Activated T-helper 17 cell treated with anti-CD3 and anti-CD28 coated beads, Interleukin-2, amount 50 U/mL, for 72 hours (primary cell): ENCODE measurements at places on chromosomes 1 and 21. TPM values are rescaled to one million over a fixed set of nuclear protein-coding genes. Genes with fewer than 3 reads are reported as not detected.

NID1 gene
- 0.05 TPM for total RNA-seq

NR1I3 gene
- not detected for total RNA-seq

SNX7 gene
- 2.0 TPM for total RNA-seq

LRRC8B gene
- total RNA-seq, result 45.8 TPM

CFHR3 gene
- total RNA-seq, result not detected

CNKSR1 gene
- total RNA-seq, result 4.6 TPM

TRMT13 gene
- 23.5 TPM for total RNA-seq

DNA sequence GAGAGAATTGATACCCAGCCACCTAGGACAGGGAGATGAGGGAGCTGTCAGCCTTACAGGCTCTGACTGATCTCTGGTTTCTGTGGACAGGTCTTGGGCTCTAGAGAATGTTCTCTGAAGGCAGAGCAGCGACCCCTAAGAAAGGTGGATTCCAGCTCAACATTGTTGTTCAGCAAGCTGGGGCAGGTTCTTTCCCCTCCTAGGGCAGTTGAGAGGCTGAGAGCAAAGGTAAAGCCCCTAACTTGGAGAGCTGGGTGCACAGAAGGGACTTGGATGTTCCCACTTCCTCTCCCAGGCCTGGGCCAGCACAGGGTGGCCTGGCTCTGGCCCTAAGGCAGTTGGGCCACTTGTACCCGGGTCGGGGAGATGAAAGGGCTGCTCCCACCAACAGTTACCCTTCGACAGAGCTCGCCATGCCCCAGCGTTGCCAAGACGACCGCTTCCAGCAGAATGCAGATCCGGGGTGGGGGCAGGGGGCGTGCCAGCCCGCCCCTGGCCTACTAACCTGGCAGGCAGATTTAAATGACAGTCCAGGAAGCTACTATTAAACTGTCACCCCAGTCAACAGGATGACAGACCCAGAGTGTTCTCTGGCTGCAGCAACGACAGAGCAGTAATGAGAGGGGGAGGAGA, 31.6 kb downstream of the LRP8 start:
- ATAC-seq, result peak; percentile 33

DNA sequence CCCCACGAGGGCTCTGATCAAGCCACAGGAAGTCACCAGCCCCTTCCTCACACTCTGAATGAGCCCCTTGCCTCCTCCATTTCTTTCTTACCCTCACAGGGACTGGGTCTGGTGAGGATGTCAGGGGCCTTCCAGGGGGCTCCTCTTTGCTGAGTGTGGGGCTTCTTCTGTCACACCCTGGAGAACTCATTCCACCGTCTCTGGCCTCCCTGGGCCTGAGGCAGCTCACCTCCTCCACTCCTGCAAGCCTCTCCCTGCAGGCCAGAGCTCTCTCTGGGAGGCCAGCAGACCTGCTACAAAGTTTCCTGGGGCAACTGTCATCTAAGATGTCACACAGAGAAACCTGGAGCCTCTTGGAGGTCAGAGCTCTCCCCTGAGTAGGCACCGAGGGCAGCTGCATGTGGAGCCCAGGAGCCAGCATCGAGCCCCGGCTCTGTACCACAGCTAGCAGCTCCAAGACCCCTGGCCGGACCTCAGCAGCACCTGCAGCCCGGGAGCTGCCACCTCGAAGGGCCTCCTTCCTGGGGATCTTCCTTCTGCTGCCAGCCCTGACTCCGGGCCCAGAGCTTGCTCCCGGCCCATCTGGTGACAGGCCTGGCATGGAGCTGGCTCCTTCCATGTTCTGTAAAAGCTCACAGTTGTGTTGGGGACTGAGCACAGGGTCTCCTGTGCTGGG, 1.1 kb downstream of the SPOCD1 start:
- no peak for ATAC-seq

DNA sequence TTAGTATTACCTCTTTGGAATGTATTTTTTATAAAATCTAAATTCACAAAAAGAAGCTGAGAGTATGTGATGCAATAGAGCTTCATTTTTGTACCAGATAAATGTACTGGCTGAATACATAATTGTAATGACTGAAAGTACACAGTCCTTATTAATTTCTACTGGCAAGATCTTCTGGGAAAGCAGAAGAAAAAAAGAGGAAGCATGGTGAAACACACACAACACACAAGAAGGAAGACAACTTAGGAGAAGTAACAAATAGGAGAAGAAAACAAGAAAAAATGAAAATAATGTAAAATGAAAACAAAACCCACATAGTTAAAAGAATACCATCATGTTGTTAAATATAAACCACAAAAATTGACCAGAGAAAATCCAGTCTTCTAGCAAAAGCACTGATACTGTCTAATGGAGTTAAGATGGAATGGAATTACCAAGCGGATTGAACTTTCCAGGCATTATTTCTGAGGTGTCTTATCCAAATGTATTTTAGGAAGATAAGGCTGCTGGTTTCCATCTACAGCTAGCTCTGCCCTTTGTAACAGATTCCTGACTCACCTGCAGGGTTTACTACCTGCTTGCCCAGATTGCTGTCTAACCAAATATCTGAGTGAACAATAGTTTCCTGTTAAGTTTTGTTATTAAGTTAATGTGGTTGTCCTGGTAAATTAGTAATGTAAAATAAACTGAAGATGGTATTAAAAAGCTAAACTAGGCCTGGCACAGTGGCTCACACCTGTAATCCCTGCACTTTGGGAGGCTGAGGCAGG, 4.5 kb upstream of the COP1 start:
- ATAC-seq, result no peak

DNA sequence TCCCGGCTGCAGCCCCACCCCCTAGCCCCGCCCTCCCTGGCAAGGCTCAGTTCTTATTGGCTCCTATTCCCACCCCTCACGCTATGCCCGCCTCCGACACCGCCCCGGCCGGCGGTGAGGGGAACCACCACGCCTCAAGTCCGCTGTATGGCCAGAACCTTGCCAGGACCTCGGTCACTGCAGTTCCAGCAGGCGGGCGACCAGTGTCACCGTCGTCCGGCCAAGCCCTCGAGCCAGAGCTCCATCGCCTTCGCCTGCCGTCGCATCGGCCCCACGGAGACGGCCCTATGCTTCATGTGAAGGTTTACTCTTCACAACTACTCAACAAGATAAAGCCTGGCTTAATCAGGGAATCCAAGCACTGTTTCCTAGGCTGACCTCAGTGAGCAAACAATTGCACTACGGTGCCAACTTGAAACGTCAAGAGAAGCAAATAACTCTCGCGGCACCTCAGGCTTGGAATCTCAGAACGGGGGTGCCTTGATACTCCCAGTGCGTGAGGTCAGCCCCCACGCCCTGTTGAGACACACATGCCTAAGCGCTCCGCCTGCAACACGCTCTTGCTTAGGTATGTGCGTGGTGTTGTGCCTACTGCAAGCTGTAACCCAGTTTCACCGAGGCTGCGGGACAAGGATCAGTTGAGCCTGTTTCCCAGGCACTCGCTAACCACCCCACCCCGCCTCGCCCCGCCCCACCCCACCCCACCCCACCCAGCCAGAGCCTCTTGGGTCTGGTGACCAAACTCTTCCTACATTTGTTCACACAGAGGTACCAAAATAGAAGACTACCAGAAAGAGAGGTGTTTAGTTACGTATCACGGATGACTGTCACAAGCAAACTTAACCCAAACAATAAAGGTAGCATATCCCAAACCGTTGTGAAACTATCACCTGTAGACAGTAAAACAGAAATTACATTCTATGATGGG, 498 bp upstream of the DENND2C start:
- peak; percentile 98 for ATAC-seq

- no peak for ATAC-seq
These were observed 232.3 kb downstream of the HMCN1 start for GRCh38 chr1:185966471-185966870.

- ATAC-seq, result no peak
These were observed 199.2 kb downstream of the DNM3 start for GRCh38 chr1:172040466-172040865.
